Adipose tissue (tissue), 3 donors: ENCODE measurements at places on chromosomes 5 and 9. TPM values are rescaled to one million over a fixed set of nuclear protein-coding genes. Genes with fewer than 3 reads are reported as not detected.

The PCDHGA4 gene
- polyA plus RNA-seq: 0.98 TPM

The ANGPTL2 gene
- 96.1 TPM for polyA plus RNA-seq

The ESM1 gene
- polyA plus RNA-seq: not detected

The SET gene
- 85.2 TPM for polyA plus RNA-seq

The CYLC2 gene
- not detected for polyA plus RNA-seq

The ANKRD33B gene
- 0.32 TPM for polyA plus RNA-seq

The ADAMTSL2 gene
- 2.0 TPM for polyA plus RNA-seq

The ADAMTS13 gene
- 2.7 TPM for polyA plus RNA-seq

The VCAN gene
- polyA plus RNA-seq: 5.0 TPM

The CDC23 gene
- 12.3 TPM for polyA plus RNA-seq

The ALDH7A1 gene
- 19.2 TPM for polyA plus RNA-seq

The HDHD3 gene
- 8.1 TPM for polyA plus RNA-seq
